Stimulated activated CD8-positive, alpha-beta memory T cell treated with anti-CD3 and anti-CD28 coated beads, Interleukin-4, amount 100 ng/mL, for 1 hour (primary cell): ENCODE measurements at places on chromosomes 2 and 18.

- no peak for DNase-seq
Measured at GRCh38 chr18:55105873-55106272, 146.6 kb upstream of the CCDC68 start.

DNA sequence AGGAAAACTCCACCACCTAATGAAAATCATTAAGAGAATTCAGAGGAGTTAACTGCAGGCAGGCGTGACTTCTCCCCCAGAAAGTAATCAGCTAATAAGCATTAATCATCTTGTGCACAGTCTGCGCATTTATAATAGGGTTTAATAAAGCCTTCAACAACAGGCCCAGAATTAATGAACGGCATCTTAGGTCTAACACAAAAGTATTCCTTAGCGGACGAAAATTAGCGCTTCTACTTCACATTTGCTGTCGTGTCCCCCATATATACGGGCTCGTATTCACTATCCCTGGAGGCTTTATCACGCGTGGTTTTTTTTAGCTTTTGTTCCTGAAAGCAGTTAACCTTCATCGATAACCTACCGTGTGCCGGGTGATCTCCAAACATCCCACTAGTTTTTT, 1.8 kb downstream of the ATP8B1 start:
- no peak for DNase-seq

GRCh38 chr2:10239561-10239967, 63.1 kb upstream of the HPCAL1 start:
- no peak for DNase-seq

- DNase-seq, result no peak
Measured at GRCh38 chr2:35443087-35443486, 912.5 kb upstream of the CRIM1 start.

DNA sequence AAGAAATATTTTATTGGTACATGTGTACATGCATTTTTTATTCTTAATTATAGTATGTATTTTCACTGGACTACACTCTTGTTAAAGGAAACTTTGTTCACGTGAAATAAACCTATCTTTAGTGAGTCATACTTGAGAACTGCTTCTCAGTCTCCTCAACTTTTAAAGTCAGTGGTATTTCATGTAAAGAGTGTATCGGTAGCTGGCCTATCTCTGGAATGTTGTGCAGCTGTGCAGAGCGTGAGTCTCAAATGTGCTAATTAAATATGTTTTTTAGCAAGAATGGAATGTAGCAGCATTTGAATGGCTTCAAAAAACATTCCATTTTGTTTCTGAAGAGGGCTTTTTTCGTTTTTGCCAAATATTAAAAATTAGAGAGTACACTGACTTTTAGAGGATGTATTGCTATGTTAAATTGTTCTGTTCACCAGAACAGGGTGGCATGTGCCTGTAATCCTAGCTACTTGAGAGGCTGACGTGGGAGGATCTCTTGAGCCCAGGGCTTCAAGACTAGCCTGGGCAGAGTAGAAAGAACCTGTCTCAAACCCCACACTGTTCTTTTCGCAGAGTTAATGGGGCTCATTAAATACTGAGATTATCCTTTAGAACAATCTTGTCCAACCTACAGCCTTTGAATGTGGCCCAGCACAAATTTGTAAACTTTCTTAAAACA, 14.3 kb downstream of the SPTBN1 start:
- no peak for DNase-seq
